PC-3 (cell line): ENCODE measurements at places on chromosomes 1 and 21. TPM values are rescaled to one million over a fixed set of nuclear protein-coding genes. Genes with fewer than 3 reads are reported as not detected.
A peak's percentile ranks its signal among the peaks of the same experiment; 100 is the strongest.

GRCh38 chr1:89529196-89529595 is 4.6 kb downstream of the LRRC8B start:
- H3K4me3 ChIP-seq: no peak overlapping the region
- H3K27me3 ChIP-seq: no peaks in the 10 kb centered on the region
- no peak for DNase-seq
- 0 out of 2 replicates have a peak, but pooled peaks cover 2% of the 10 kb centered on the region for H3K36me3 ChIP-seq

PRAMEF27 gene
- not detected in 2 replicates for total RNA-seq

DNA sequence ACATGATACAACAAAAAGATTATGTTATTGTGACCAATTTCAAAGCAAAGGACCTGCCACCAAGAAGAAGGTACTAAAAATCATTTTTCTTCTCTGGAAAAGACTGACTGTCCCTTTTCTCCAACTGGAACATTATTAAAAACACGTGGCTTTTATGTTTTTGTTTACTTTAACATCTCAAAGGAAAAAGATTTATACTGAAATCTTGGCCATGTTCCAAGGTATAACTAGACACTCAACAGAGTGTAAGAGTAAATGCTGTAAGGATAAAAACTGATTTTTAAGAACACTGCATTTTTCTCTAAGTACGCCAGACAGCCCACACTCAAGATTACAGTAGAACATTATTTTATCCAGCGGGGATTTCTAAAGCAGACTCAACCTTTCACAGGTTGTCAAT is 62.1 kb downstream of the BRWD1 start:
- H3K4me1 ChIP-seq: no peaks in the 10 kb centered on the region
- no peak for DNase-seq
- no peak overlapping the region for H3K4me3 ChIP-seq
- no peaks in the 10 kb centered on the region for H3K27me3 ChIP-seq

DNA sequence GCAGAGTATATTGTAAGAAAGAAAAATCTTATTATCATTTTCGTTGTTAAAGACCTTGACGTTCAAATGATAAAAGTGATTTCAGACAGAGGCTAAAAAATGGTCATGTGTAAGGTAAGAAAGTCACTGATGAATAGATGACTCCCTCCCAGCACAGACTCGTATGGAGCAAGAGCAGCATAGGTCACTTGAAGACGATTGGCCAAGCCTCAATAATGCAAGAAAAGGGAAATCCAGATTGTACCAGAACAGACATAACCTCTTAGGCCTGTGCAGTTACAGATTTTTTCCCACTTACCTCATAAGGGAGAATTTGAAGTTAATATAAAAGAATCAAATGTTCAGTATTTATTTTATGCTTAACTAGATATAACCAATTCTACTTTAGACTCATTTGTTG is 16.3 kb upstream of the OLFML2B start:
- H3K27me3 ChIP-seq: no peaks in the 10 kb centered on the region
- H3K36me3 ChIP-seq: no peaks in the 10 kb centered on the region
- peaks cover 15% of the 10 kb centered on the region for H3K4me1 ChIP-seq
- no peak overlapping the region for H3K27ac ChIP-seq
- no peak overlapping the region for H3K4me3 ChIP-seq

DAB1 gene
- total RNA-seq: not detected in 2 replicates

- H3K4me3 ChIP-seq: no peak overlapping the region
- peak; percentile 51 for DNase-seq
- no peaks in the 10 kb centered on the region for H3K27me3 ChIP-seq
- H3K36me3 ChIP-seq: no peaks in the 10 kb centered on the region
These were observed 131.6 kb downstream of the TGFBR3 start for GRCh38 chr1:91754348-91754747.

AIRE gene
- total RNA-seq: not detected in 2 replicates

SCAMP3 gene
- total RNA-seq: 218 and 219 TPM in 2 replicates

BARHL2 gene
- not detected in 2 replicates for total RNA-seq

DNA sequence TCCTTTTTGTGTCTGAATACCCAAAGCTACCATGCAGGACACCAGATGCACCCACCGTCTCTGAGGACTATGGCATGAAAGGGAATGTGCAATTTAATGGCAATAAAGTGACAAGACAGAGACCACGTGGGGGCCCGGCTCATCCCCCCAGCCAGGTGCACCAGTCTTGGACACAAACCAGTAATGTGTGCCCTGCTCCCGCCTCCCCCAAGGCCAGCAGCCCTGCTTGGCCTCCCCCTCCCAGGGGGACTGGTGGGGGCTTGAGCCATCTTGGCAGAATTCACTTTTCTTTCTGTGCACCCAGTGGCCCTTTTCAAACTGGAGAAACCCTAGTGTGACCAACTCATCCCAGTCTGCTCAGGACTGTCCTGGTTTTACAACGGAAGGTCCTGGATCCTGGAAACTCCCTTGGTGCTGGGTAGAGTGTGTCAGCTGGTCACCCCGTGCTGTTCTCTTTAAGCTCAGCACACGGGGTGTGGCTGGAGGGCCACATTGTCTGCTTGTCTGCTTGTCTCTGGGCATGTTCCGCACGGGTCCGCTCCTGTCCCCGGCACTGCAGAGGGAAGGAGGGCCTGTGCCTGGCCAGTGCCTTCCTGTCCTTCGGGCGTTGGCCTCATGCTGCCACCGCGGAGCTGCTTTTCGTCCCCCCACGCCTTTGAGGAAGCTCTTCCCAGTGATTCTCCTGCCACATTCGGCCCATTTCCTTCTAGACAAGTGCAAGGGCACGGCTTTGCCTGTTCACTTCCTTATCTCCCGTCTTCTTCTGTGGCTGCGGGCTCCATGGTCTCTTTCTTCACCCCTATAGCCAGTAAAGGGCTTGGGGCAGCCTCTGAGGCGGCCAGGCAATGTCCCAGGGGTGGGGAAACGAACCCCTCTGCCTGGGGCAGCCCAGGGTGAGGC is 45.8 kb upstream of the TTC34 start:
- H3K4me3 ChIP-seq: no peak overlapping the region
- H3K27me3 ChIP-seq: peaks cover 96% of the 10 kb centered on the region
- H3K36me3 ChIP-seq: no peaks in the 10 kb centered on the region
- H3K4me1 ChIP-seq: no peaks in the 10 kb centered on the region
- no peak for DNase-seq
- no peak overlapping the region for H3K27ac ChIP-seq

GRCh38 chr1:104195395-104195794 is 445.7 kb downstream of the AMY1C start:
- H3K27me3 ChIP-seq: no peaks in the 10 kb centered on the region
- DNase-seq: peak; percentile 63
- no peak overlapping the region for H3K27ac ChIP-seq
- no peak overlapping the region for H3K4me3 ChIP-seq

KRTAP7-1 gene
- total RNA-seq: not detected in 2 replicates

MKNK1 gene
- total RNA-seq: 36.1 and 36.8 TPM in 2 replicates

- no peak overlapping the region for H3K4me3 ChIP-seq
- H3K27ac ChIP-seq: no peak overlapping the region
- no peak for DNase-seq
- no peaks in the 10 kb centered on the region for H3K27me3 ChIP-seq
- no peaks in the 10 kb centered on the region for H3K4me1 ChIP-seq
- H3K36me3 ChIP-seq: no peaks in the 10 kb centered on the region
These were observed 26.5 kb downstream of the BCL9 start for GRCh38 chr1:147567594-147568381.
